ENCODE measurements at places on chromosomes 12 and 14.

DNA sequence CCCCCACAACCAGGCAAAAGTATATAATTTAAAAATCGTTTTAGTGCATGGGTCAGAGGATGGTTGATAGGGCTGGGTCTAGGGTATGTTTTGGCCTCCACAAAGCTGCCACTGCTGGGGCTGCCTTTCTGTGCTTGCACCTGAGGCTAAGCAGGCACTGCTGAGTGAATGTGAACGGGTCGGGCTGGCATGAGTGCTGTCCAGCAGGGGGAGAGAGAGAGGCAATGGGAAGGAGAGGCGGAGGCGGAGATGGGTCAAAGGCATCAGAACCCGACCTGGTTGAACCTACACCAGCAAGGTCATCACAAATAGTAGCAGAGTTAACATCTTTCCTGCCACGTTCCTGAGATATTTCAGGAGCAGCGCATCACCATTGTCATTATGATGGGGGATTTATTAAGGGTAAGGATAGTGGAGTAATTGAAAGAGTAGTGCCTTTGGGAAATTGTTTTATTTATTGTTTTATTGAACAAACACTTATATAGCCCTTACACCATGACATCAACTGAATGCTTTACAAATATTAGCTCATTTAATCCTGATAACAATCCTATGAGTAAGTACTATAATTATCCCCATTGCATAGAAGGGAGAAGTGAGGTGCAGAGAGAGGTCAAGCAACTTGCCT, 5.8 kb upstream of the NRXN3 start:
- DNase-seq: no peak

GRCh38 chr14:72523424-72524294, 370.2 kb downstream of the DPF3 start:
- DNase-seq: no peak

- DNase-seq: no peak
Measured at GRCh38 chr12:27290501-27291168, 42.0 kb upstream of the BMAL2 start.

GRCh38 chr12:131793243-131794022, 34.8 kb upstream of the MMP17 start:
- no peak for DNase-seq

GRCh38 chr12:91937706-91938105, 207.9 kb downstream of the BTG1 start:
- no peak for DNase-seq

DNA sequence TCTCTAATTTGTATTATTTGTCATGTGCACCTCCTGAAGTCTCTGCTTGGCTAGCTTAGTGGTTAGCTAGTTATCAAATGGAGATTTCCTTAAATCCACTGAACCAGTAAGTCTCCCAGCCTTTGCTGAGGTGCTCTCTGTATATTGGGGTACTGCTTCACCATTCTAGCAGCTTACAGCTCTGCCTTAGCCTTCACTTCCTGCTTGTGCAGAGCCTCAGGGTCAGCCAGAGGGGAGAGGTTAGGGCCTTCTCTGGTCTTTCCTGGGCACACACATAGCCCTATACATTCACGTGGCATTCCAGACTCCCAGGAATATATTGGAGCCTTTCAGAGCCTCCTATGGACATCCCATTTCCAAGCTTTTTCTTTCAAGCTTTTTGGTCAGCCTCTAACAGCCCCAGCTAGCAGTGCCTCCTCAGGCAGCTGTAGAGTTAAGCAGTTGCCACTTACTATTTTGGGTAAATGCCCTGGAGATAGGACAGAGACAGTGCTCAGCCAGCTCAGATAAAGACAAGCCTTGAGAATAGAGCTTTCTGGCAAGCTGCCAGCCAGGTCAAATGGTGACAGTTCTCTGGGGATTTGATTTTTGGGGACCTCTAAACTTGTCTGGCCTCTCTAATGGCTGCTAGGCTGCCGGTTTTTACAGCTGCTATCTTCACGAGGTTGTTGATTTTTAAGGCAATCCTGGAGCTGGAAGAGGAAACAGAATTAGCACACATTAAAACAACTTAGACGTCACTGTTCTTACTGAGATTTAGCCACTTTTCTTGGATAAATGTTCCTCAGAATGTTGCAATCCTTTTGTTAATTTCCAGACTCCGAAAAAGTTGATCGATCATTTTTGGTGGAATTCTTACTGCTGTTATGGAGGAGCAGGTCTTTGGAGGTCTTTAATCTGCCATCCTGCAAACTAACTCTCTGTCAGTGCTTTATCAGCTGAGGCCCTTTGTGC, 32.9 kb downstream of the FBXW8 start:
- DNase-seq: no peak

Data from CD4-positive, alpha-beta T cell treated with Interleukin-17A for 4 hours (primary cell).